ENCODE measurements at places on chromosomes 2 and 18.

DNA sequence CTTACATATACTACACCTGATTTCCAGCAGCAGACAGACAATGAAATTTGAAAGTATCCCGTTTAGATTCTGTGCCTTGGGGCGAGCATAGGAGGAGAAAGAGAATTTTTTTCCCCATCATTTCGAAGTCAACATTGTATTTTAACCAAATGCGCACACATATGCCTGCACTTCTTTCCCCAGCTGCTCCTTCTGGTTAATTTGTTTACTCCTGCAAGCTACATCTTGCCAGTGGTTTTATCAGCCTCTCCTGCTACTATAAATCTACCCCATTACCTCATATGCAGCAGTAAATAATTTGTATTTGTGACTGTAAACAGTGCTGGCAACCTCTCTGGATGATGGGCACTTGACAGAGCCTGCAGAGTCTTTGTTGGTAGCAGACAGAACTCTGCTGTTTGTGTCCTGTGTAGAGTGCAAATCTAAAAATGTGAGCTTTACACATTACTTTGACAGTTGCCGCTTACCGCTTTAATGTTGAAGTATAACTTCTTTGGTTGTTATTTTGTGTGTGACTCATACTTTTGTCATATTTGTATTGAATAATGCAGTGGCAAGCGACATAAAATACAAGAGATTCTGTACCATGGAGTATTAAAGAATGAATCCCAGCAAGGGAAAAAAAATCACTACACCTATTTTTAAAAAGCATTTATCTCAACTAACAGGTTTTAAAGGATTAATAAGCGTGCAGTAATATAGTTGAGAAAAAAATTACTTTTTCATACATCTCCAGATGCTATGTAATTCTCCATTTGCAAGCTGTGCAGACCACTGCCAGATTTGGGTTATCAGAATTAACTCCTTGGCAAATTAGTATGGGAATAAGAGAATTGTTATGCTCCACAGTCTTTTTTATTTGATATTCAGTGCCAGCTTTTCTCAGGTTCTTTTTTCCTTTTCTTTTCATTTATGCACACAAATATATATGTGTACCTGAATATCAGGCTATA lies 536.8 kb downstream of the XIRP2 start:
- DNase-seq: no peak

GRCh38 chr2:9565436-9566153 lies 10.0 kb upstream of the ADAM17 start:
- no peak for DNase-seq

- no peak for DNase-seq
Measured at GRCh38 chr2:179455824-179456223, 191.2 kb upstream of the SESTD1 start.

- no peak for DNase-seq
Measured at GRCh38 chr2:126808929-126809328, 89.8 kb upstream of the TEX51 start.

DNA sequence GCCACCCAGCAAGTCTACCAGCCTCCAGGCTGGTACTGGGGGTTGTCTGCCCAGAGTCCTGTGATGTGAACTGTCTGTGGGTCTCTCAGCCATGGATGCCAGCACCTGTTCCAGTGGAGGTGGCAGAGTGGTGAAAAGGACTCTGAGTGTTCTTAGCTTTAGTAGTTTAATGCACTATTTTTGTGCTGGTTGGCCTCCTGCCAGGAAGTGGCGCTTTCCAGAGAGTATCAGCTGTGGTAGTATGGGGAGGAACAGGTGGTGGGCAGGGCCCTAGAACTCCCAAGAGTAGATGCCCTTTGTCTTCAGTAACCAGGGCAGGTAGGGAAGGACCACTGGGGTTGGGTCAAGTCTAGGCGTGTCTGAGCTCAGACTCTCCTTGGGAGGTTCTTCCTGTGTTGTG lies 356.7 kb downstream of the STK39 start:
- no peak for DNase-seq

GRCh38 chr2:12718711-12719399 lies 2.1 kb downstream of the TRIB2 start:
- DNase-seq: peak; percentile 20

GRCh38 chr18:26971409-26971808 lies 105.9 kb upstream of the AQP4 start:
- no peak for DNase-seq

- no peak for DNase-seq
Measured at GRCh38 chr2:195390686-195391321, 266.2 kb upstream of the SLC39A10 start.

DNA sequence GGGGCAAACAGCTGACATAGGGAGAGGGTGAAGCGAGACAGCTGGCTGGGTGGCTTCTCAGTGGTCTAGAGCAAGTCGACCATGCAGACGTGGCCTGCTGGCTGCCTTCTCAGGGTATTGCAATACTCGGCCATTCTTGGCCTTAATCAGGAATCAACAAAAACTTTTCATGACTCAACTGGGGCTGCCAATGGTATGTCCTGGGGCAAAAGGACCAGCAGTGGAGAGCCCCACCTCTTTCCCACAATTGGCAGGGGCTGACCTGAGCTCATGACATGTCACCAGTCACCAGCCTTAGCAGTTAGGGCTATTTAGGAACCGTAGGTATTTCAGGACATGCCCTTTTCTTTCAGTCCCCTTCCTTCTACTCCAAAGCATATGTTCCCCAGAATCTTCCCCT lies 19.1 kb downstream of the PLA2R1 start:
- DNase-seq: no peak

GRCh38 chr2:10360850-10361588 lies 58.3 kb downstream of the HPCAL1 start:
- DNase-seq: no peak

- peak; percentile 6 for DNase-seq
Measured at GRCh38 chr18:61893309-61893970, 633 bp upstream of the RNF152 start.

GRCh38 chr2:187187519-187187918 lies 260.5 kb downstream of the CALCRL start:
- no peak for DNase-seq

GRCh38 chr18:66759050-66759828 lies 155.3 kb upstream of the CDH19 start:
- no peak for DNase-seq

DNA sequence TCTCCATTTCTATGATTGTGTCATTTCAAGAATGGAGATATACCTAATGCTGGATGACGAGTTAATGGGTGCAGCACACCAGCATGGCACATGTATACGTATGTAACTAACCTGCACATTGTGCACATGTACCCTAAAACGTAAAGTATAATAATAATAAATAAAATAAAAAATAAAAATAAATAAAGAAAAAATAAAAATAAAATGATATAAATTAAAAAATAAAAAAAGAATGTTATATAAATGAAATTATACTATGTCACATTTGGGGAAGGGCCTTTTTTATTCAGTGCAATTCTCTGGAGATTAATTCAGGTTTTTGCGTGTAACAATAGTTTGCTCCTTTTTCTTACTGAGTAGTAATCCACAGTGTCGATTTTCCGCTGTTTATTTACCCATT lies 763.5 kb upstream of the POU3F3 start:
- DNase-seq: no peak

DNA sequence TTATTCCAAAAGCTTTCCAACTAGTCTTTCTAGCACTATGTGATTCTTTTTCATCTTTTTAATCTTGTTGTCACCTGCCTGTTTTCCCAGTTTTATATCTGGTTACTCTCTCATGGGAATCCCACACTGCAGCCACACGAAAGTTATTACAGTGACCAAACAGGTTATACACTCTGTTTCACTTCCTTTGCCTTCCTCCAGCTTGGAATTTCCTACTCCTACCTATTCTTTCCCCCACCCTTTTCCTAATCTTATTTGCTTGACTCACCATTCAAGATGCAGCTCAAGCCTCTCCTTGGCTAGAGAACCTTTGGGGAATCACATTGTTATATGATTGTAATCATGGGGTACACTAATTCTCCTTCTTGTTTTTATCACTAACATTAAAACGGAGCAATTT lies 13.4 kb upstream of the TLK1 start:
- DNase-seq: no peak

- DNase-seq: peak; percentile 2
Measured at GRCh38 chr2:138028538-138028937, 64.3 kb downstream of the HNMT start.

GRCh38 chr18:9898792-9899549 lies 13.2 kb downstream of the TXNDC2 start:
- no peak for DNase-seq

GRCh38 chr2:169736902-169737301 lies 3.3 kb downstream of the KLHL23 start:
- DNase-seq: no peak

DNA sequence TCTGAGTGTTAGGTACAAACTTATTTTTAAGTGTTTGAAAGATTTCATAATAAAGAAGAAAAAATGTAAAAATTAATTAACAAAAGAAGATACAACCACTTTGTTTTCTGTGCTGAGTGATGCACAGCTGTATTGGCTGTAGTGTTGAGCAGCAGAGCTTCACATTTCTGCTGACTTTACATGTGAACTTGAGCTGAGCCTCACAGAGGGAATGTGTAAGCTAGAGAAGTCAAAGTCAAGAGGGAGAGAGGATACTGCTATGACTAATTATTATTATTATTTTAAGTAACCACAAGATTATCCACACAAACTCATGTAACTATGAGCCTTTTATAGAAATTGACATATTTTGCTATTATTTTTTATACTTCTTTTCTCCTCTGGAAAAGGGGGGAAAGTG lies 159.1 kb upstream of the ZSWIM2 start:
- no peak for DNase-seq

DNA sequence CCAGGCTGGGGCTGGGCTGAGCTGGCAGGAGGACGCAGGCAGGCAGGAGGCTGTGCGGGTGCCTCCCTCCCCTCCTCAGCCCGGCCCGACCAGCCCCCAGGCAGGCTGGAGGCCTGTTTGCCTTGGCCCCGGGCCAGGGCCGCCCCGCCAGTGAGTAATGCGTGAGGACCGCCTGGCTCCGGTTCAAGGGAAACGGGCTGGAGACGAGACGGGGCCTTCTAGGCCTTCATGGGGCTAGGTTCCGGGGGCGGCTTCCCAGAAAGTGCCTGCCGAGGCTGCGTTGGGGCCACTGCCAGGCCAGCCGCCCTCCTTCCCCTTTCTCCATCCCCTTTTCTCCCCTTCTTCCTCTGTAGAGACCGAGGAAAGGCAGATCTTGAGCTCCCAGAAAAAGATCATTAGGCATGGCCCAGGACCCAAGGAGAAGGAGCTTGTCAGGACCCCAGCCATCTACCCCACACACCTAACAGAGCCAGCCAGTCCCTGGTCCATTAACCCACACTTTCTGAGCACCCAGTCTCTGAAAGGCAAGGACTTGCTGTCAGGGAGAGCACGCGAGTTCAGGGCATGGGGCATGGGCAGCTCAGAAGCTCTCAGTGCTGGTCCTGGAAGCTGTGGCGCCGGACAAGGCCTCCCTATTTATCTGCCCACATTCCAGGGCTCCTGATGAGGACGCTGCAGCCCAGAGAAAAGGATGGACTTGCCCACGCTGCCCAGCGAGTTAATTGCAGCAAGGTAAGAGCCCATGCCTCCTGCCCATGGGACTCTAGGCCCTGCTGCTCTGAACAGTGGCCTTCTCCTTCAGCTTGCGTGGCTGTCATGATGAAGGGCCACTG lies 48.5 kb downstream of the SMAD7 start:
- no peak for DNase-seq

GRCh38 chr18:70469916-70470315 lies 181.1 kb downstream of the SOCS6 start:
- DNase-seq: no peak

DNA sequence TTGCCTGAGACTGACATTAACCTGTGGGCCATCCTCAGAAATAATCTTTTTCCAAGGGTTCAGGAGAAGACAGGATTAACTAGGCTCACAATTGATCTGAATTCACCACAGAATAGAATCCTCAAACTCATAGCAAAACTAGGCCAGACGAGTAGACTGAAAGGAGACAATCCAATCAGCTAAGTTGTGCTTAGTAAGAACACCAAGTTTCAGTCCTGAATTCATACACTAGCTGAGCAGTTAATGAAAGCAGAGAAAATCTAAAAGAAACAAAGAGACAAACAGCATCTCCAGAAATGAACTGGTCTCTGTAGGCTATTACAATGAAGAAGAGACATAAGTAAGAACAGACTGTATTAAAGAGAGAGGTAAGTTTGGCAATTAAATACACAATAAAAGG lies 89.5 kb downstream of the GORASP2 start:
- no peak for DNase-seq

DNA sequence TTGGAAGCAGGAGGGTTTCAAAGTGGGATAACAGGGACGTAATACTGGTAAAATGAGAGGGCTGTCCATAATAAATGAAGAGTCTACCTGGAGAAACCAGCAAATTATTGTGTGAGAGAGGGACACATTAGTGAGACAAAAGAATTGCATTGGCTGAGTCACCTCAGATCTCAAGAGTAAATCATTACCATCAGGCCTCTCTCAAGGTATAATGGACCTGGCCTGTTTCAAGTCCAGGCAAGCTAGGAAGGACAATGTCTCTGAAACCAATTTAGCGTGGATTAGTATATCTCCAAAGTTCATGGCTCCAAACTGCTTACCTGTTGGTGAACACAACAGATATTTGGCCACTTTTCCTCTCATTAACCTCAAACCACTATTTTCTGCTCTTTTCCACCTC lies 471.4 kb downstream of the CMPK2 start:
- DNase-seq: no peak

- no peak for DNase-seq
Measured at GRCh38 chr2:35462226-35462998, 893.2 kb upstream of the CRIM1 start.

GRCh38 chr18:12750715-12751502 lies 48.1 kb downstream of the PSMG2 start:
- no peak for DNase-seq

- DNase-seq: no peak
Measured at GRCh38 chr18:34028324-34028723, 196.4 kb downstream of the NOL4 start.

GRCh38 chr2:98712145-98712544 lies 18.8 kb downstream of the MGAT4A start:
- DNase-seq: no peak
